ENCODE measurements at places on chromosomes 5 and 9.

- DNase-seq = no peak
These were observed 58.4 kb downstream of the PCSK1 start for GRCh38 chr5:96374653-96375052.

GRCh38 chr5:150406103-150406722 is 6.5 kb downstream of the CD74 start:
- no peak for DNase-seq

DNA sequence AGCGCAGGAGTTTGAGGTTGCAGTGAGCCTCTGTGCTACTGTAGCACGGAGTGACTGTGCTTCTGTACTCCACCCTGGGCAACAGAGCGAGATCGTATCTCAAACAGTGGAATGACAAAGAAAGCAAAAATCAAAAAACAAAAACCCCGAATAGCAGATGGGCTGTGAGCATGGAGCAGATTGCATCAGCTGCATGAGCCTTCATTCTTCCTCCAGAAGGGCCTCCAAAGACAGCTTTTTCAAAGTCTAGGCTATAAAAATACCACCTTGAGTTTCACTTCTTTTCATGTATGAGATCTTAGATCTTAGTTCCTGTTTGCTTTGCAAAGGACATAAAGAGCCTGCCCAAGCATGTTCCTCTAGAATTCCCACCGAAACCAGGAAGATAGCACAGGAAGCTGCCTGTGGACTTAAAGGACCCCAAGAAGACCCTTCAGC is 15.0 kb upstream of the HSPB3 start:
- DNase-seq = no peak

DNA sequence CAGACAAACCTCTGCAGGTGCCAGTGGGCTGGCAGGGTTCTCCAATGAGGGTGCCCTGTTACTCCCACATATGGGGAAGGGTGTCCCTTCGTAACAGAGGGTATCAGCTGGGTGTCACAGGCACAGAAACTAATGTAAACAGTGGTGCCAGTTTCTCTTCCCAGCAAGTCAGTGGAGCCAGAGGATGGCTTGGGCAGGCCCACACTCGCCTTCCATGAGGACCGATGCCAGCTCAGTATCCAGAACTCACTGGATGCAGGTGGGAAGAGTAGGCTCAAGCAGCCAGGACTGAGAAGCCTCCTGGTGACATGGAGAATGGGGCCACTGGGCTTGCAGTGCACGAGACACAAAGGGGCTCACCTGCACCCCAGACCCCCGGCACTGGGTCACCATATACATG is 30.4 kb downstream of the FSTL4 start:
- no peak for DNase-seq

DNA sequence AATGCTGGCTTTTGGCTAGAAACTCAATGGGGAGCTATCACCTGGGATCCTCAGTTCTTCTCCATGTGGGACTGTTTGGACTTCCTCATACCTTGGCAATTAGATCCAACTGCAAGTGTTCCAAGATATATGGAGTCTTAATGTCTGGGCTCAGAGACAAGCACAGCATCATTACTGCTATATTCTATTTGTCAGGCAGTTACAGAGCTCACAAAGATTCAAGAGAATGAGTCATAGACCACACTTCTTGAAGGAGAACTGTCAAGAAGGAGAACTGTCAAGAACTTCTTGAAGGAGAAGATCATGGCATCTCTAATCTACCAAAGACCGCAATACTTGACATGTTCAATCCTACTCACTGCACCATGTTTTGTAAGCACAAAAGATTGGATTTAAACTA is 106.8 kb upstream of the NREP start:
- DNase-seq = peak; percentile 49

- DNase-seq = no peak
These were observed 12.3 kb downstream of the BOD1 start for GRCh38 chr5:173604141-173604540.

DNA sequence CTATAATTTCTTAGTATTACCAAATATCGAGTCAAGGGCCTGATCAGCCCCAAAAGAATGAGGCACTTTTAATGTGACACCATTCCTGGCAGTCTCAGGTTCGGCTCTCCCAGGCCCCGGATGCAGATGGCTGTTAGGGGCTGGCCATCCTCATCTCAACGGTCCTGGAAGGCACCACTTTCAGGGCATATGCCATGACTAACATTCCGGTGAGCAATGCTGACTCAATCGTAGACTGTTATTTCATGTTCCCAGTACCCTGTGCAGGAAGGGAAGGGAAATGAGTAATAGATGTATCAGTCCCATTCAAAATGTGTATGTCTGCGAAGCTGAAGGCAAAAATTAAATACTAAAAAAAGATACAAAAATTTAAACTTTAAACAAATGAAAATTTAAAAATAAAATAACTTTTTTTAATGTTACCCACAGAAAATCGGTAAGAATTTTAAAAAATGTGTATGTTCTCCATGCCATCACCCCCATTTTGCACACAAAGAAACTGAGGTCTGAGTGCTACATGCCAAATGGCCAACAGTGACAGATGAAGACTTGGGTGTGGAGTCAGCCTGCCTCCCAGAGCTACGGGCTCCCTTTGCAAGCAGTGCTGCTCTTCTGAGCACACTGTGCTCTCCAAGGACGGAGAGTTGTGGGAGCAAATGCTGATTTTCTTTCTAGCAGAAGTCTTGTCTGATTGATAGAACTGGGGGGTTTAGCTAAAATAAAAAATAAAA is 79.0 kb downstream of the GLDC start:
- DNase-seq = peak; percentile 99

- no peak for DNase-seq
These were observed 26.0 kb downstream of the EGR1 start for GRCh38 chr5:138491284-138491648.

DNA sequence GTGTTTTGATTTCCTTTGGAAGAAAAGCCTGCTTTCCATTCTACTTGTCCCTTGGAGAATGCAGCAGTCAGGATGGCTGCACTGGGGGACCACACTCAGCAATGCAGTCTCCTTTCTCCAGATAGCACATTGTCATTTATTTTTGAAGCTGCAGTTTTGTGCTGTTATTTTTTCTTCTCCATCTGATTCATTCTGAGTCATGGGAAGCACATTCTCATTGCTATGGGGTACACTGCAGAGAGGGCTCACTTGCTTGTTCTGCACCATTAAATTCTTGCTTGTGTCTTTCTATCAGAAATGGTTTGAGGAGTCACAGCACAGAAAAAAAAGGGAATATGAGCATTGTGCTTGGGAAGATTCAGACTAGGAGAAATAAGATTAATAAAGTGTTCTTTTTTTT is 39.7 kb upstream of the POC5 start:
- peak; percentile 14 for DNase-seq

- DNase-seq = peak; percentile 59
These were observed 18.7 kb upstream of the ADAM19 start for GRCh38 chr5:157594257-157594656.

- no peak for DNase-seq
These were observed 105.0 kb downstream of the FGF18 start for GRCh38 chr5:171524466-171524865.

DNA sequence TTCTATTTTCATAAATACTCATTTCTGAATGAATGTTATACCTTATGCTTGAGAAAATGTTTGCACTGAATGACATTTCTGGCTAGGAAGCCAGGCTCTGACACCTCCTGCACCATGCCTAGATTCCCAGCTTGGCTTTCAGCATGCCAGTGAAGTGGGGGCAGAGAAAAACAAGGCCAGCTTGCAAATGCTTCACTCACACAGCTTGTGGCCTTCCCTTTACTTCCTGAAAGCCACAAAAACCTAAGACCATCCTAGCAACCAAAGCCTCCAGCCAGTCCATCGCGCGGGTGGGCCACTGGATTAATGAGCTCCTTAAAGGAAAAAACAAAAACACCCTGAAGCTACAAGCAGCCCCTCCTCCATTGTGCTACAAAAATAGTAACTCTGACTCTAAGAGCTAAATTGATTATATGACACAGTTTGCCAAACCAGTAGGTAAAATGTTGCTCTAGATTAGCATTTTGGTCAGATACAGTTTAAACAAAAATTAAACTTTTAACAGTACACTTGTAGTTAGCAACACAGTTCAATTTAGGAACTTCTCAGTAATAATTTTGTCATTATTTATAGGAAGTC is 159.9 kb downstream of the TSSK1B start:
- no peak for DNase-seq

DNA sequence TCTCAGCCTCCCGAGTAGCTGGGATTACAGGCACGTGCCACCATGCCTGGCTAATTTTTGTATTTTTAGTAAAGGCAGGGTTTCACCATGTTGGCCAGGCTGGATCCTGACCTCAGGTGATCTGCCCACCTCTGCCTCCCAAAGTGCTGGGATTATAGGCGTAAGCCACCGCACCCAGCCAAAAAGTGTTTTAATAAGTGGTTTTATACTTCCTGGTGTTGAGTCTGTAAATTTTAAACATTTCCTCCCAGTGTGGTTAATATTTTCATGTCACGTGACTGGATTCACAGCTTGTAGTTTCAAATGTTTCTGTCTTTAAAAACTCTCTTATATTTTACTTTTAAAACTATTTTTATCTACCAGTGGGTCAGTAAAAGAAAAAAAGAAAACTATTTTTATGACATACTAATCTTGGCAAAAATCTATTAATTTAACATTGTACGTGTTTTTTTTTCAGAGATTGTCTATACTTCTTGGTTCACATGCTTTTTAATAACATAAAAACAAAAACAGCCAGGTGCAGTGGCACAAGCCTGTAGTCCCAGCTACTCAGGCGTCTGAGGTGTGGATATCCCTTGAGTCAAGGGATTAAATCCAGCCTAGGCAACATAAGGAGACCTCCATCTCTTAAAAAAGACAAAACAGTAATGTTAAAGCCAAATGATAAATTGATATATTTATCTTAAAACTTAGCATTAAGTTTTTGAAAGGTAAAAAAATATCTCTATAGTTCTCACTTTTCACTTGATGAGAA is 117.1 kb downstream of the DMXL1 start:
- DNase-seq = no peak

DNA sequence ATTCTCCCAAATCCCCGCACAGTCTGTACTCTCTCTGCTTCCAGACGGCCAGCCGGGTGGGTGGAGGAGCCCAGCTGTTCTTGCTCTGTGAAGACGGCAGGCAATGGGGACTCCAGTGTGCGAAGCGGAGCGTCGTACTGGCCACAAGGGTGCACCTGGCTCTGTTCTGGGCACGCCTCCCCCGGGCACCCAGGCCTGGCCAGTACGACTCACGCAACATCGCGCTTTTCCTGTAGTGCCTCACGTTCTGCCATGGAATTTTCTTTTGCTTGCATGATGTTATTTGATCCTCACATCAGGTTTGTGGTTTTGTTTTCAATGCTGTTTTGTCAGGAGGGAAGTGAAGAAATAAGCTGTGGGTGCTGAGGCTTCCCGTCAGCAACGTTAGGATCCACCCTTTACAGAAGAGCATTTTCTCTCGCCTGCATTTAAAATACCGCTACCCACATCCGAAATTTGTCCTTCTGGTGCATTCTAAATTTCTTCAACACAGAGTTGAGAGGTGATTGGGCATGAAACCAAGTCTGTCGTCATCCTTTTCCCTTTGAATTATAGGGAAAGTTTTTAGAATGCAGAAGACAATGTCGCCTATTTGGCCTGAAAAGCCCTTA is 311.7 kb downstream of the TRIM36 start:
- no peak for DNase-seq

- no peak for DNase-seq
These were observed 13.7 kb downstream of the ADAMTSL1 start for GRCh38 chr9:18487611-18488010.

GRCh38 chr9:124444166-124444565 is 6.1 kb upstream of the ADGRD2 start:
- DNase-seq = no peak

DNA sequence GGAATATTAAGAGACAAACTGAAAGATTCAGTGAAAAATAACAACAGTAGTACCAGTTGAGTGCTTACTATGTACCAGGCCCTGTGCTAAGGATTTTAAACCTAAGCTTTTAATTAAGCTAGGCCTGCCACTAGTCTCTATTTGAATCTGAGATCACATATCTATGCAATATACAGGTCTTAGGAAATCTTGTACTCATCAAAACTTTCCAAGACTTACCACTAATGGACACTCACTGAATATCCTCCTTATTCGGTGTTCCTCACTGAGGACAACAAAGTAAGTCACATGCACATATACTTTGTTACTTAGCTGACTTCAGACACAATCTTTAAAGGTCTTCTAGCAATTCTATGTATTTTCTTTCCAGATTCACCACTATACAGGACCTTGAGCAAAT is 32.6 kb downstream of the DIAPH1 start:
- no peak for DNase-seq

DNA sequence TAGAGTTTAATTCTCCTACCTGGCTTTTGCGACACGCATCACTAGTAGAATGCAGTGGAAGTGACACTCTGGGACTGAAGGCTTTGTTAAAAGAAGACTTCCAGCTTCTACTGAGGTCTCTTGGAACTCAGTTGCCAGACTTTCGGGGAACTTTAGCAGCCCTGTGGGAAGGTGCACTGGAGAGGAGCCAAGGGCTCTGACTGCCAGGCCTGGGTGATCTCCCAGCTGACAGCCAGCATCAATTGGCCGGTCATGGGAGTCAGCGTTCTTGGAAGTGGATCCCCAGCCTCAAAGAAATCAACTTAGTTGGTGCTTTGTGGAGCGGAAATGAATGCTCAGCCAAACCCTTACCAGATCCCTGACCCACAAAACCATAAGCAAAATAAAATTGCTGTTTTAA is 87.1 kb downstream of the OSTF1 start:
- DNase-seq = no peak

GRCh38 chr5:78610163-78610583 is 38.4 kb downstream of the LHFPL2 start:
- DNase-seq = peak; percentile 94

DNA sequence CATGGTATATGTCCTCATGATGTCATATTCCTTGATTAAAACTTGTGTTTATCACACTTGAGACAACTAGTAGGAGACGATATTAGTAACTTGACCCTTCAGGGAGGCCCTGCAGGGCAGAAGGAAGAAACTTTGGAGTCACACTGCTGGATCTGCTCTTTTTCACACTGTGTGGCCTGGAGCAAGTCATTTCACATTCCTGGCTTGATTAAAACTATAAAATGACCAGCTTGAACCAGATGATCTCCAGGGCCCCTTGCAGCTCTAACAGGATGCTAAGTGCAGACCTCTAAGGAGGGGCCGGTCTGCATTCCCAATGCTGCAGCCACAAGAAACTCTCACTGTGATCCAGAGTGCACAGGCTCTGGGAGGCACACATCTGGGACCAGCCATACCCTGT is 146.4 kb upstream of the ZNF366 start:
- no peak for DNase-seq

GRCh38 chr5:90020575-90021538 is 388.7 kb downstream of the CETN3 start:
- peak; percentile 90 for DNase-seq

- no peak for DNase-seq
These were observed 12.3 kb upstream of the QRFP start for GRCh38 chr9:130908878-130909355.

GRCh38 chr9:2027543-2028160 is 12.5 kb downstream of the SMARCA2 start:
- DNase-seq = no peak

DNA sequence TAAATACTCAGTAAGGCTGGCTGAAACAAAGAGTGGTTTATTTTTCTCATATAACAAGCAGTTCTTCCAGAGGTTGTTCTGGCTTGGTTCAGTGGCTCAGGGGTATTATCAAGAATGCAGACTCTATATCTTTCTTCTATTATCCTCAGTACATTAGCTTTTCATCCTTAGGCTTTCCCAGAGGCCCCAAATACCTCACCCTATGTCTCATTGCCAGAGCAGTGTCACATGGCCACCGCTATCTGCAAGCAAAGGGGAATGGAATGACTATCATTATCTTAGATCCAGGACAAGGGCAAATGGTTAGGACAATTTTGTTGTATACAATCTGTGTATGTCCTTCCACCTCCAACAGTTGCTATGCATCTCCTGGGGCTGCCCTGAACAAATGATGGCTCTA is 69.0 kb upstream of the SNX2 start:
- DNase-seq = no peak

Data from fibroblast of mammary gland (primary cell).